ENCODE measurements at places on chromosomes 3 and 15. TPM values are rescaled to one million over a fixed set of nuclear protein-coding genes. Genes with fewer than 3 reads are reported as not detected.

Gene IRAK2
- 6.1 TPM for total RNA-seq

Gene LTK
- total RNA-seq: 0.17 TPM

Gene IL17RE
- total RNA-seq: 1.1 TPM

Gene FAN1
- 36.4 TPM for total RNA-seq

Gene NTRK3
- total RNA-seq: 49.5 TPM

Gene GPR156
- 2.1 TPM for total RNA-seq

Gene C3orf22
- not detected for total RNA-seq

GRCh38 chr3:156455839-156456238 is 99.1 kb downstream of the SSR3 start:
- DNase-seq: no peak

DNA sequence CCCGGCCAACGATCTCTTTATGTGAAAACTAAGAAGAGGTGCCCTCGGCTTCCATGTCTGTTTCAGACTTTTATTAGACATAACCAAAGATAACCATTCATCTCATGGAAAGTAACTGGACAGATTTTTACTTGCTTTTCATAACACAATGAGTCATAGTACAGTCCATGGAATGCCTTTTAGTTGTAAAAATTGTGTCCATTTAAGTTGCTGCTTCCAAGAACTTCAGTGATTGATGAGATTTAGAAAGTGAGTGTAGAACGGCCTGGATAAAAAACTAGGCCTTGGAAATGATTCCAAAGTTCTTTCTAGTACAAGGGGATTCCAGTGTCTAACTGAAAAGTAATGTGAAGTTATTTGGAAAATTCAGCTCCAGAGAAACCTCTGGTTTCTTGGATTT is 10.8 kb downstream of the EIF2AK4 start:
- no peak for DNase-seq

GRCh38 chr3:168342946-168343850 is 247.5 kb upstream of the GOLIM4 start:
- DNase-seq: no peak

DNA sequence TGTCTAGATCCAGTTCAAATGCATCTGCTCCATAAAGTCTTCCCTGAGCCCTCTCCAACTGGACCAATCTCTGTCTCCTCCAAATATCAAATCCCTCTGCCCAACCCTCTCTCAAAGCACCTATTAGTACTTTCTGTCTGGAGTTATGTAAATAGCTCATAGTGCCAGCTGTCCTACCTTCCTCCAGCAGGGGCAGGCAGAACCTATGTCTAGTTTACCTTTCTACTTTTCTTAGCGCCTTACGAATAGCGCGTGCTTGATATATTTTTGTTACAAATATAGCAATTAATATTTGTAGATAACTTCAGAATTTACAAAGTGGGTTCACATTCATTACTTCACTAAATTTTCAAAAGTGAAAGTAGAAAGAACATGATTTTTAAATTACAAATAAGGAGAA is 14.0 kb upstream of the CCDC80 start:
- DNase-seq: no peak

- no peak for DNase-seq
Measured at GRCh38 chr3:16140116-16140893, 34.2 kb upstream of the GALNT15 start.

DNA sequence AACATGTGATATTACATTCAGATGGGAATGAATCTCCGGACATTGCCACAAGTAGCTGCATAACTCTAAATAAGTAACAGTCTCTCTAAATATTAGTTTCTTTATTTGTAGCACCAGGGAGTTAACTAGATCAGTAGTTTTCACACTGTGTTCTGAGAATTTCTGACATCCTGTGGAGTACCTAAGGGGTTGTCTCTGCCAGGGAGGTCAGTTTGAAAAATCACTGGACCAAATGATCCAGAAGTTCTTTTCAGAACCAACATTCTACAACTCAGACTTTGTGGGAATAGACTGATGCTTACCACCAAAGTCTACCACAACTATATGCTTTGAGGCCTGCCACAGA is 9.0 kb upstream of the ILDR1 start:
- no peak for DNase-seq

- DNase-seq: peak; percentile 58
Measured at GRCh38 chr3:165642761-165643420, 194.3 kb downstream of the BCHE start.

DNA sequence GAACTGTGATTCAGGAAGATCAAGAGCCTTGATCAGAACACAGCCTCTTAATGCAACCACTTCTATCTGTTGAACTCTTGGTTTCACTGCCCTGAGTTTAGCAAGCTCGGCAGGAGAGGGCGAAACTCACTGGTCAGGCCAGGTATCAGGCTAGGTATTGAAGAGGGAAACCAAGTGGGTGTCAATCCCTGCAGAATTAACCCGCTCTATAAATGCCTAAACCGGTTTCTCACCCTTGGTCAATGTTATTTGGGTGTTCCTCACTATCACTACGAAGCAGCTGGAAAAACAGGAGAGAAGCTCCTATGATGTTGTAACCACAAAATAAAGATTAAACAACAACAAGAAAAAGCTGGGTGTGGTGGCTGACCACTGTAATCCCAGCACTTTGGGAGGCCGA is 23.9 kb downstream of the LIPH start:
- DNase-seq: no peak

- DNase-seq: no peak
Measured at GRCh38 chr3:127990461-127990860, 61.8 kb upstream of the SEC61A1 start.

DNA sequence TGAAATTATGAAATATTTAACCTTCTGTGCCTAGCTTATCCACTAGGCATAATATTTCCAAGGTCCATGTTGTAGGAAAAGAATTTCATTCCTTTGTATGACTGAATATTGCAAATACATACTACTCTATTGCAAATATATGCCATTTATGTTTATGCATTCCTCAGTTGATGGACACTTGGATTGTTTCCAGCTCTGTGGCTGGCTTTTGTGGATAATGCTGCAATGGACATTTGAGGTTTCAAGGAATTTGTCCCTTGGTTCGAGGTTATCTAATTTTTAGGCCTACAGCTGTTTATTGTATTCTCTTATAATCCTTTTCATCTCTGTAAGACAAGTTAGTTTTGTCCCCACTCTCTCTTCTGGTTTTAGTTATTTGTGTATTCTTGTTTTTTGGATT is 7.7 kb upstream of the AADACL2 start:
- DNase-seq: no peak

DNA sequence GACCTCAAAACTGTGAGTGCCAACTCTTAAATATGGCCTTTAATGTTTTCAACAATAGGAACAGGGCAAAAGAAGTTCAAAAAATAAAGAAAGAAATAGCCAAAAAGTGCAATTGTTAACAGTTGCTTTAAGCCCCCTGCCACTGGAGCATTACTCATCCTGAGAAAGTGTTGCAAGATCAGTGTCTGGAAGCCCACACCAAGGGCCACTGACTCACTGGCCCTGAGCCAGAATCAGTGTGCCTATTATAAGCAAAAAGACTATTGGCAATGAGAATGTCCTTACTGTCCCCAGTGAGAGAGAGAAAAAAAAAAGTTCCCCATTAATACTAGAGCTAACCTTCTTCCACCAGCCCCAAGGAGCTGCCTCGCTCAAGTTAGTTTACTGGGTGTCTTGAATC is 480.1 kb upstream of the ZNF385D start:
- no peak for DNase-seq

DNA sequence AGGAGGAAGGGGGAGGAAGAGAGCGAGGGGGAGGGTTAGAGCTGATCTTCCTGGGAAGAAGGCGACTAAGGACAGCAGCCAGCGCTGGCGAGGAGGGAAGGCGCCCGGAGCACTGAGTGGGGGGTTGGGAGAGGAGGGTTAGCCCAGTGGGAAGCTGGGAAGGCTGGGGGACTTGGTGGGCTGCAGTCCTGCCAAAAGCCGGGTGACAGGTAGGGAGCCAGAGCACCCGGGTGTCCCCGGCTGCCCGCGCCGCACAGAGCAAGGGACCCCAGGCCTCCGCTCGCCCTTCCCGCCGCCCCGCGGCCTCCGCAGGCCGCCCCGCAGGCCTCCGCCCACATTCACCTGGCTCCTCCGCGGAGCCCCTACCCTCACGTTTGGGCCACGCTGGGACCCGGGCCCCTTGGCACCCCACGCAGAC is 448 bp downstream of the SLC12A8 start:
- DNase-seq: peak; percentile 62

GRCh38 chr3:63945558-63946096 is 33.4 kb upstream of the SCAANT1 start:
- no peak for DNase-seq

DNA sequence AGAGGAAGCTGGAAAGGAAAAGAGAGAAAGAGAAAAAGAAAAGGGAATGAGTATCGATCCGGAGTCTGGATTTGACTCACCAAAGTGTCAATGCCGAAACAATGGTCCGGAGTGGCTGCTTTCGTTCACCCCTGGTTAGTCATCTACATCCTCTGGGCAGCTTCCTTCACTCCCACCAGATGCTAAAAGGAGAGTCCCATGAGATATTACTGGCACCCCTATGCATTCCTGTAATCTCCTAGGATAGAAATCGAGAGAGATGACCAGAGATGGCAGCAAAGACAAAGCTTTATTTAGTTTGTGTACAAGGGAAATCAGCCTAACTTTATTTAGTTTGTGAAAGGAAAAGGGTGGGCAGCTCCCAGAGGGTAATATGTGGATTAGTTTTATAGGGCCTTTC is 622.2 kb downstream of the ZPLD1 start:
- DNase-seq: no peak

DNA sequence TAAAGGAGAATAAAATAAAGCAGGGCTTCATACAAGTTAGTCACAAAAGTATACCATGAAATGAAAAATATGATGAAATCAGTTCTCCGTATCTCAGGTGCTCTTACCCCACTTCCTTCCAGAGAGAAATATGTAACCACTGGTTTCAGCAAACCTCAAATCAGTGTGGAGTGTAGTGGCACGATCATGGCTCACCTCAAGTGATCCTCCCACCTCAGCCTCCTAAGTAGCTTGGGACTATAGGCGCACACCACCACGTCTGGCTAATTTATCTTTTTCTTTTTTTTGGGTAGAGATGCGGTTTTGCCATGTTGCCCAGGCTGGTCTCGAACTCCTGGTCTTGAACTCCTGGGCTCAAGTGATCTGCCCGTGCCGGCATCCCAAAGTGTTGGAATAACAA is 24.2 kb downstream of the DENND4A start:
- DNase-seq: no peak

GRCh38 chr15:65990298-65990981 is 121.1 kb downstream of the RAB11A start:
- no peak for DNase-seq

All from spinal cord (tissue), 10 donors.